ENCODE measurements at places on chromosomes 5 and 9. TPM values are rescaled to one million over a fixed set of nuclear protein-coding genes. Genes with fewer than 3 reads are reported as not detected.

The ADAMTSL1 gene
- total RNA-seq: 27.3 TPM

GRCh38 chr9:17272536-17272935 is 137.7 kb downstream of the CNTLN start:
- H3K4me1 ChIP-seq: no peaks in the 10 kb centered on the region
- no peaks in the 10 kb centered on the region for H3K27me3 ChIP-seq
- no peaks in the 10 kb centered on the region for H3K36me3 ChIP-seq
- no peak overlapping the region for H3K27ac ChIP-seq

GRCh38 chr5:14708551-14708950 is 44.0 kb downstream of the OTULIN start:
- H3K4me3 ChIP-seq: no peak overlapping the region
- H3K4me1 ChIP-seq: no peaks in the 10 kb centered on the region
- DNase-seq: no peak
- H3K27me3 ChIP-seq: no peaks in the 10 kb centered on the region

The TEK gene
- 32.6 TPM for total RNA-seq

The GALNT12 gene
- 10.8 TPM for total RNA-seq

DNA sequence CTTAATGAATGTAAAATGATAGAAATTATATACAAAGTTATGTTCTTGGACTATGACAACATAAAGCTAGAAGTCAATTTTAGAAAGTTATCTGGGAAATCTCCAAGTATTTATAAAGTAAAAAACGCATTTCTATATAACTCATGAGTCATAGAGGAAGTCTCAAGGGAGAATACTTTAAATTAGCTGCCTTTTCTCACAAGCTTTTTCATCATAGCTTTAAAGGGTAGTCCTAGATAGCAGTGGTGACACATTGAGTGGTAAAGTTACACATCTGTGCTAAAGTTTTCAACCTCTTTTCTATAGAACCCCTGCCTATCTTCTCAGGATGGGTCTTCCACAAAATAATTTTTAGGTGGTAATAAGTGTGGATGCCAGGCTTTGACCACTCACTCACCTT is 598.3 kb upstream of the FAM174A start:
- no peak overlapping the region for H3K27ac ChIP-seq
- no peaks in the 10 kb centered on the region for H3K27me3 ChIP-seq
- H3K36me3 ChIP-seq: no peaks in the 10 kb centered on the region
- DNase-seq: no peak
- H3K4me1 ChIP-seq: no peaks in the 10 kb centered on the region

The FGF10 gene
- total RNA-seq: 6.3 TPM

The GPRIN1 gene
- total RNA-seq: 1.3 TPM

The CCL27 gene
- total RNA-seq: not detected

DNA sequence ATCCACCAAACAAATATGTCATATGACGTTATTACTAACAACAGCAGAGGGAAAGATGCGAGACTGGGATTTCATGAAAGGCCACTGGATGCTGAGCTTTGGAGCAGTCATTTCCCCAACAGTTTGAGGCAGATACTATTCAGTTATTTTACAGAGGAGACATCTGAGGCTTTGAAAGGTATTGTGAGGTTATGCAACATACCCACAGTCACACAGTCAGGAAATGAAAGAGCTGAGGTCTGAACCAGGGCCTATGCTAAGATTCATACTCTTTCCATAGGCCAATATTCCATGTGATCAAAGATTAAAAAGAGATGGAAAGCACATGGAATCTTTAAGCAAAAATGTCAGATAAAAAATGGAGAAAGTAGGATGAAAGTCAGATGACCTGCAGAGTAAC is 63.0 kb downstream of the LPAR1 start:
- H3K4me3 ChIP-seq: no peak overlapping the region
- H3K4me1 ChIP-seq: no peaks in the 10 kb centered on the region
- H3K27ac ChIP-seq: no peak overlapping the region
- DNase-seq: no peak
- H3K36me3 ChIP-seq: no peaks in the 10 kb centered on the region

The ADAMTS6 gene
- 6.7 TPM for total RNA-seq

The NPR2 gene
- total RNA-seq: 17.0 TPM

DNA sequence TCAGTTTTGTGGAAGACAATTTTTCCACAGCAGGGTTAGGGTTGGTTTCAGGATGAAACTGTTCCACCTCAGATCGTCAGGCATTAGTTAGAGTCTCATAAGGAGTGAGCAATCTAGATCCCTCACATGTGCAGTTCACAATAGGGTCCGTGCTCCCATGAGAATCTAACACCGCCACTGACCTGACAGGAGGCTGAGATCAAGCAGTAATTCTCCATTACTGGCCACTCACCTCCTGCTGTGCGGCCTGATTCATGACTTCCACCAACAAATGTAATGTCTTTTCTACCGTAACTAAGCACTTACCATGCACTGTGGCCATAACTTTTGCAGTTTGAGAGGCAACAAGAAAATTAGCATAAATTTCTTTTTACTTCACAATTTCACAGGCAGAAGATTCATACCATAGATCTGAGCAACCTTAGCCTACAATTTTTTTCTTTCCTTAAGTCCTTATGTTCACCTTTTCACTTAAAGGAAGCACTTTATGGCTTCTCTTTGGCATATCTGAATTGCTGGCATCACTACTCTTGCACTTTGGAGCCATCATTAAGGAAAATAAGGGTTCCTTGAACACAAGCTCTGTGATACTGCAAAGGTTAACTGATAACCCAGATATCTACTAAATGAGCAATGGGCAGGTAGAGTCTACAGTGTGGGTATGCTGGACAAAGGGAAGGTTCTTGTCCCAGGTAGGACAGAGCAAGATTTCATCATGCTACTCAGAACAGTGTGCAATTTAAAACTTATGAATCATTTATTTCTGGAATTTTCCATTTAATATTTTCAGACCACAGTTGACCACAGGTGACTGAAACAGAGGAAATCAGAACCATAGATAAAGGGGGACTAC is 83.0 kb upstream of the IFNK start:
- no peaks in the 10 kb centered on the region for H3K36me3 ChIP-seq
- H3K27me3 ChIP-seq: no peaks in the 10 kb centered on the region
- no peaks in the 10 kb centered on the region for H3K4me1 ChIP-seq
- H3K27ac ChIP-seq: no peak overlapping the region

DNA sequence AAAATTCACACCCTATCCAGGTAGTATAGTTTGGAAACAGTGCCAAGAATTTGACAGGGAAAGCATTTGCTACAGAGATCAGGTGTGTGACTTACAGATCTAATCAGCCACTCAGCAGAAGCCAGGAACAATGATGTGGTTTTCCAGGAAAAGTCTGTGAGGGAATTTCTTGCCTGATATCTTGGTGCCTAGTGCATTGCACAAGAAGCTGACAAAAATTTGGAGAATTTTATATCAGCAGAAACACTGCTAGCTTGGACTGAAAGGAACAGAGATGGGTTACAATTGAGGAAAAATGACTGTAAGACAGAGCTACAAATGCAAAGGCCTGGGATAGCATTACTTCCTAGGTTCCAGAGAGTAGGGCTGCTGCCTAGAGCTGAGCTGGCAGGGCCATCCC is 658.1 kb upstream of the CHD1 start:
- H3K36me3 ChIP-seq: no peaks in the 10 kb centered on the region
- no peak overlapping the region for H3K4me3 ChIP-seq
- no peaks in the 10 kb centered on the region for H3K4me1 ChIP-seq

DNA sequence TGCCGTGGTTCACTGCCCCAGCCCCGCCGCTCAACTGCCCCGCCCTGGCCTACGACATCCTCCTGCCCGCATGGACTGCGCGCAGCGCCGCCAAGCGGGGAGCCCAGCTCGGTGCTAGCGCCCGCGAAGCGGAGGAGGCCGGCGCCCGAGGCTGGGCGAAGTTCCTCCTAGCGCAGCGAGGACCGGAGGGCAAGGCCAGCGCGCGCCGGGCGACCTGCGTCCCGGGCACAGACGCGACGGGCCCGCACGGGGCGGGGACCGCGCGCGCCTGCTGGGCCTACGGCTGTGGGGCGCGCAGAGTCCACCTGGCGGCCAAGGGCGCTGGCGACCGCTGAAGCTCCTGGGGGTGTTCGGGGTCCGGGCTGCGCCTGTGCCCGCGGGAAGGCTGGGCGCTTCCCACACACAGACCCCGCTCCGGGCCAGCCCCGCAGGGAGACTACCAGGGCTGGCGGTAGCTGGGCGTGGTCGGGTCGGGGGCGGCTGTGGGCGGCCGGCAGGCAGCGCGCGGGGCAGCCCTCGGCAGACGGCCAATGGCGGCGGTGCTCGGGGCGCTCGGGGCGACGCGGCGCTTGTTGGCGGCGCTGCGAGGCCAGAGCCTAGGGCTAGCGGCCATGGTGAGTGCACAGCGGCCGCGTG is at the start of gene PCBD2:
PCBD2 (plus strand) TSS at position 522 of the 636 bp plus-strand sequence; CDS start at position 531, 9 bp downstream.
- H3K36me3 ChIP-seq: no peaks in the 10 kb centered on the region
- H3K27me3 ChIP-seq: no peaks in the 10 kb centered on the region
- no peaks in the 10 kb centered on the region for H3K4me1 ChIP-seq
- peak; percentile 94 for DNase-seq
- H3K27ac ChIP-seq: peak within 1 kb of the TSS; percentile 93

The SPDL1 gene
- 6.8 TPM for total RNA-seq

DNA sequence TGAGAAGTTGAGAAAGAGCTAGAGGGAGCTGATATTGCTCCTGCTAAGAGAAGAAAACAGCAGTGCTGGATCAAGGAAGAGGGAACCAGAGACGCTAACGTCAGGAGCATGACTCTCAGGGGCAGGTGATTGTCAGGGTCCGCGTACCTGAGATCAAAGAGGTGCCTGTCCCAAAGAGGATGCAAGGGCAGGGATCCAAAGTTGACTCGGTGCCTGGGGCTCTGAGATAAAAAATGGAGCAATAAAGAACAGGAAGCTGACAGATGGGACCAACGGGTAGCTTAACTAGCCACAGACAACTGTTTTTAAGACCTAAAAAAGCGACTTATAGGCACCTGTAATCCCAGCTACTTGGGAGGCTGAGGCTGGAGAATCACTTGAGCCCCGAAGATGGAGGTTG is 517.8 kb downstream of the IRX1 start:
- H3K4me1 ChIP-seq: no peaks in the 10 kb centered on the region
- H3K36me3 ChIP-seq: no peaks in the 10 kb centered on the region
- no peak overlapping the region for H3K27ac ChIP-seq
- no peak overlapping the region for H3K4me3 ChIP-seq
- H3K27me3 ChIP-seq: no peaks in the 10 kb centered on the region

- no peak overlapping the region for H3K27ac ChIP-seq
- DNase-seq: no peak
- H3K27me3 ChIP-seq: no peaks in the 10 kb centered on the region
- no peak overlapping the region for H3K4me3 ChIP-seq
- no peaks in the 10 kb centered on the region for H3K4me1 ChIP-seq
These were observed 32.6 kb downstream of the MAPK9 start for GRCh38 chr5:180259260-180259611.

DNA sequence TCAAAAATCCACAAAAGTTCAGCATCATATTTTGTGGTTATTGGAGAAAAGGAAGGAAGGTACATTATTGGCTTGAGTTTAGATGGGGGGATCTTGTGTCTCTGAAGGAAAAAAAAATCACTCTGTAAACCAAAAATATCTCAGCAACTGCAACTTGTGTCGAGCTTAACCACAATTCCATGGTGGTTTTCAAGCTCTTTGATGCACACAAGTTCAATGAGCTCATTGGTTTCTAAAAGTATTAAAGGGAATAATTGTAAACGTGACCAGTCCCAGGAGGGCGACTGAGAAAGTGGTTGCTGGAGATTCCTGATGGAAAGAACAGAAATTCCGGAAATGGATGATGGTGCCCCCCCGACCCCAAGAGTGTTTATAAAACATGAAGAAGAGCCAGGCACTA is 173.8 kb downstream of the PSAT1 start:
- no peak overlapping the region for H3K4me3 ChIP-seq
- DNase-seq: no peak
- H3K27me3 ChIP-seq: no peaks in the 10 kb centered on the region
- H3K27ac ChIP-seq: no peak overlapping the region
- H3K36me3 ChIP-seq: no peaks in the 10 kb centered on the region
- no peaks in the 10 kb centered on the region for H3K4me1 ChIP-seq

- H3K27me3 ChIP-seq: no peaks in the 10 kb centered on the region
- H3K4me3 ChIP-seq: no peak overlapping the region
These were observed 144.5 kb upstream of the GDNF start for GRCh38 chr5:37984300-37984699.

- H3K27me3 ChIP-seq: no peaks in the 10 kb centered on the region
- no peaks in the 10 kb centered on the region for H3K36me3 ChIP-seq
- no peaks in the 10 kb centered on the region for H3K4me1 ChIP-seq
- H3K4me3 ChIP-seq: no peak overlapping the region
- DNase-seq: no peak
These were observed 111.4 kb downstream of the FANCC start for GRCh38 chr9:95206143-95206542.

GRCh38 chr5:74578356-74579044 is 62.0 kb downstream of the ENC1 start:
- H3K27me3 ChIP-seq: no peaks in the 10 kb centered on the region
- no peak overlapping the region for H3K27ac ChIP-seq
- H3K36me3 ChIP-seq: no peaks in the 10 kb centered on the region
- DNase-seq: no peak

- no peak for DNase-seq
- H3K36me3 ChIP-seq: no peaks in the 10 kb centered on the region
- H3K4me3 ChIP-seq: peak overlapping the region; percentile 29
- peaks cover 39% of the 10 kb centered on the region for H3K4me1 ChIP-seq
- H3K27ac ChIP-seq: peak overlapping the region; percentile 68
- no peaks in the 10 kb centered on the region for H3K27me3 ChIP-seq
These were observed 49.4 kb downstream of the ITGA1 start for GRCh38 chr5:52837068-52837467.

GRCh38 chr5:39109606-39110005 is 35.4 kb upstream of the RICTOR start:
- no peaks in the 10 kb centered on the region for H3K27me3 ChIP-seq
- H3K27ac ChIP-seq: no peak overlapping the region
- no peak overlapping the region for H3K4me3 ChIP-seq
- H3K4me1 ChIP-seq: no peaks in the 10 kb centered on the region
- no peaks in the 10 kb centered on the region for H3K36me3 ChIP-seq

The DDX4 gene
- not detected for total RNA-seq

- H3K27ac ChIP-seq: no peak overlapping the region
- DNase-seq: no peak
- no peaks in the 10 kb centered on the region for H3K27me3 ChIP-seq
- no peak overlapping the region for H3K4me3 ChIP-seq
These were observed 46.6 kb downstream of the ATG10 start for GRCh38 chr5:82018462-82018861.

DNA sequence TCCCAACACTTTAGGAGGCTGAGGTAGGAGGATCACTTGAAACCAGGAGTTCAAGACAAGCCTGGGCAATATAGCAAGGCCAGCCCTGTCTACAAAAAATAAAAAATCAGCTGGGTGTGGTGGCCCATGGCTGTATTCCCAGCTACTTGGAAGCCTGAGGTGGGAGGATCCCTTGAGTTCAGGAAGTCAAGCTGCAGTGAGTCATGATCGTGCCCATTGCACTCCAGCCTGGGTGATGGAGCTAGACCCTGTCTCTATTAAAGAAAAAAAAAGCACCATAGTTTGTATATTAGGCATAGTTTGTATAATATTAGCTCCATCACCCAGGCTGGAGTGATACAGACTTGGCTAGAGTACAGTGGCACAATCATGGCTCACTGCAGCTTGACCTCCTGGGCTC is 9.6 kb upstream of the NME5 start:
- no peak overlapping the region for H3K4me3 ChIP-seq
- no peak overlapping the region for H3K27ac ChIP-seq
- H3K36me3 ChIP-seq: no peaks in the 10 kb centered on the region
- no peaks in the 10 kb centered on the region for H3K27me3 ChIP-seq
- DNase-seq: no peak

The DOCK8 gene
- total RNA-seq: 46.5 TPM

GRCh38 chr9:83011611-83012010 is 51.3 kb downstream of the RASEF start:
- H3K36me3 ChIP-seq: no peaks in the 10 kb centered on the region
- DNase-seq: no peak
- H3K27ac ChIP-seq: no peak overlapping the region
- peaks cover 6% of the 10 kb centered on the region for H3K4me1 ChIP-seq
- no peak overlapping the region for H3K4me3 ChIP-seq

GRCh38 chr9:89174291-89174690 is 4.3 kb downstream of the SHC3 start:
- no peak for DNase-seq
- peaks cover 17% of the 10 kb centered on the region for H3K27me3 ChIP-seq
- no peak overlapping the region for H3K27ac ChIP-seq
- H3K4me1 ChIP-seq: no peaks in the 10 kb centered on the region
- no peak overlapping the region for H3K4me3 ChIP-seq
